Uterus (tissue), 4 donors: ENCODE measurements at places on chromosomes 7 and 10. TPM values are rescaled to one million over a fixed set of nuclear protein-coding genes. Genes with fewer than 3 reads are reported as not detected.

SFTPA1 gene
- 0.95 TPM for total RNA-seq

STEAP1B gene
- not detected for total RNA-seq

DNA sequence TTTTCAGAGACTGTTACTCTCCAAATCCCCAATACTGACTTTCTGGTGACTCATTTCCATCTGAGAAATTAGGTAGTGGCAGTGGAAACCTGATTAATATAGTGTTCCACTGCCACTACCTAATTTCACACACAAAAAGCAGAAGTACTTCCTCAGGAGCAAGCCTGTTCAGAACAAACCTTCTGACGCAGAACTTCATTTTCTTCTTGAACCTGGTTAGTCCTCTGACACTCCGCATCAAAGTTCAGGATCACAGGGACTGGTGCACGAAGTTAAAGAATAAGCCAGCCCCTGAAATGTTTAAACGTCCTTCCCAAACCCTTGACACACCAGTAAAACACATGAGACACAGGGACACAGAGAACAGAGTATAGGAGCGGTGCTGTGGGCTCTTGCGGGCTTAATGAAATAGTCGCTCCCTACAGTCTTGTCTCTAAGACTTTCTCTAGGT, 4.4 kb downstream of the WDR91 start:
- no peak for DNase-seq

CYP2E1 gene
- total RNA-seq, result 1.5 TPM

- DNase-seq, result no peak
Observed at GRCh38 chr7:127264219-127264618, 11.5 kb upstream of the GRM8 start.

DNA sequence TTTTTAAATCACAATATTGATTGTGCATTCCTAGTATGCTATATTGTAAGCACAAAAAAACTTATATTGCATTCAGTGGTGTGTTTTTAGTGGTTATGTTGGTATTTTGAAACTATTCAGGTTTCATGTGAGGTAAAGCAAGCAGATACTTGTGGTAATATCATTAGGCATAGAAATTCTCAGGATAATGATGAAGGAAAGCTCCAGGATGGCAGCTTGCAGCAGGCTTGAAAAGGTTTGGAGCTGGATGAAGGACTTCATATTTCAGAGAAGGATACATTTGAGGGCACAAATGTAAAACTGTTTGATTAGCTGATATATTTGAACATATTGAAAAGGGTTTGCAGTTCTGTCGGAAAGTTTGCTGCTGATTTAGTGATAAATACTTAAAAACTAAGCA, 17.5 kb downstream of the TRIM24 start:
- no peak for DNase-seq

SLC13A1 gene
- not detected for total RNA-seq

DNA sequence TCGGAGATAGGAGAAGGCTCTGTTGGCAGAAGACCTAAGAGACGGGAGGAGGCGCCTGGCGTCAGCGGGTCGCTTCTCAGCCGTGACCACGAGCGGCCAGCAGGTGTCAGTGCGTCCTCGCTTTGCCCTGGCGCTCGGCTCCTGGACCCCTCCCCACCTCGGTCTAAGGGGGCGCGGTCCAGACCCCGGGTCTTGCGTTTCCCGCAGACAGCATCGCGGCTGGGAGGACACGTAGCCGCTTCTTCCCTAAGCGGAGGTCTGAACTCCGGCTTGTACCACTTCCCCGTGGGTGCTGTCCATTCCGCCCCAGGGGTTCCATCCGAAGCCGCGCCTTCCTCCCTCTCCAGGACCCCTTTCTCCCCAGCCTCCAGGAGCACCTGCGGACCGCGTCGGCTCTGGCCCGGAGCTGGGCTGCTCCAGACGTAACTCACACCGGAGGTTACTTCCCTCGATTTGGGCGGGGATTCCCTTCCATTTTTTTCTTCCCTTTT, 593 bp upstream of the ADRA2A start:
- peak; percentile 64 for DNase-seq

IGF2BP3 gene
- not detected for total RNA-seq

DNA sequence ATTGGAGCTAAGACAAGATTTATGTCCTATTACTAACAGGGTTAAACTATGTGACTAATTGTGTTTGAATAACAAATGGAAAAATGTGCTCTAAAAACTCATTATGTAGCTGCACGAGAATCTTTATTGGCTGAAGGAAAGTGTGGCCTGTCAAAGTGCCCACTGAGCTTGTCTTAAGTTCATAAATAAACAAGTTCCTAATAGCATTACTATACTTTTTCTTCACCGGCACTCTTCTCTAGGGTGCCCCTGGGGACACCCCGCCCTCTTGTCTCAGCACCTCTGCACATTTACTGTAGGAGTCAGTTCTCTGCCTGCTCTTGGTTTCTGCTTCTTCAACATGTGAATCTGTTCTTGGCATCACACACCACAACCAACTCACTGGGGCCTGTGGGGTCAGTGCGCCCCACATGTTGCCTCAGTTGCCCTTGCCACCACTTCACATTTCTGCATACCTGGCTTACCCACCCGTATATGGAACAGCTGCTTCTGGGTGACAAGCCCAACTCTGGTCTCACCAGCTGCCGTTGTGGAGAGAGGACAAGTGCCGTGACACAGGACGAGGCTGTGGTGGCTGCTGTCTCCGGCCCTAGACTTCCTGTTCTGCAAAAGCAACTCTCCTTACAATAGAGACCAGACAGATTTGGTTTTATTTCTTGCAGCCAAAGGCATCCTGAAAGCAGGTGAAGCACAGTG, 96.3 kb upstream of the DDC start:
- DNase-seq, result no peak

AUTS2 gene
- 58.2 TPM for total RNA-seq

- DNase-seq, result peak; percentile 20
Observed at GRCh38 chr7:138245682-138246081, 169.4 kb downstream of the AKR1D1 start.

BAMBI gene
- total RNA-seq, result 17.9 TPM

DNAJC2 gene
- total RNA-seq, result 6.2 TPM
